ENCODE measurements at places on chromosomes 2 and 18.

GRCh38 chr2:216074794-216075193, 6.8 kb downstream of the PECR start:
- no peak for DNase-seq

DNA sequence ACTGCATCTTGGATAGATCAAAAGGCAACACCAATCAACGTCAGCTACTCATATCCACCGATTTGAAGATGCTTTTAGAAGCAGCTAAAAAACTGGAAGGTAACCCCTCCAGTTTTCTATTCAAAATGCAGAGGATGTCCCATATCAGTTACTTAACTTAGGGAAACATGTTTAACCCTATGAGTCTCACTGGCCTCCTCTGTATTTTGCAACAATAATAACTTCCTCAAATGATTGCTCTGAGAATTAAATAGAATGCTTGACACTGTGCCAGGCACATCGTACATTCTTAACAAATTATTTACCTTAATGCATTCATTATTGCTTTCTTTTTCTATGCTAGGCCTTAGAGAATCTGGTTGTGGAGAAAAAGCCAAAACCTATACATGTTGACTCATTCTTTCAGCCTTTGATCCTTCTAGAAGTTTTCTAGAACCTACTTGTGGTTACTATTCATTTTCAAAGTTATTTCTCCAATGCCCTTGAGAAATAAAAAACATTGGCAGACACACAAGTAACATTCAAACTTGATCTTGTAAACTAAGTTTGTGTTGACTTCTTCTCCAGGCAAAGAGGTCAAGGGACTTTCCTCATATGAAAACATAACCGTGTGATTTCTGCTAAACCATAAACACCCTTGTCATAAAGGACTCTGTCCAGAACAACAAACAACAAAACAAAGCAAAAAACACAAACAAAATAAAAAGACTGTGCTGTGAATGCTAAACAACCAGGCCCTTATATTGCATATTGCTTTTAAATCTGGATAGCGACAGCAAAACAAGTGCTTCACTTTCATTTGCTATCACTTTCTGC, 4.6 kb downstream of the DOCK10 start:
- no peak for DNase-seq

DNA sequence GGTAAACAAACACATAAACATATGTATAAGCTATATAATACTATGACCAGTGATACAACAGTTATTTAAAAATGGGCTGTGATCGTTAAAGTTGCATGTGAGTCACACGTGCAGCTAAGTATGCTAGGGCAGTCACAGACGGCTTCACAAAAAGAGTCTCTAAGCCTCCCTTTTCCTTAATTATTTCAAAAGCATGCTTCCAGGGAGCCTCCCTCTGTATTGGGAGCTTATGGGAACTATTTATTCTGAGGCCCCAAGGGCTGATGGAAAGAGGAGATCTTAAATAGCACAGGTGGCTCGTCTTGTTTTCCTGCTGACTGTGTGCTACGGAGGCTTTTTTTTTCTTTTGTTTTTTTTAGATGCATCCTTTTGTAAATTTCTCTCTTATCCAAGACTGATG, 94.3 kb downstream of the ADCYAP1 start:
- DNase-seq: no peak

DNA sequence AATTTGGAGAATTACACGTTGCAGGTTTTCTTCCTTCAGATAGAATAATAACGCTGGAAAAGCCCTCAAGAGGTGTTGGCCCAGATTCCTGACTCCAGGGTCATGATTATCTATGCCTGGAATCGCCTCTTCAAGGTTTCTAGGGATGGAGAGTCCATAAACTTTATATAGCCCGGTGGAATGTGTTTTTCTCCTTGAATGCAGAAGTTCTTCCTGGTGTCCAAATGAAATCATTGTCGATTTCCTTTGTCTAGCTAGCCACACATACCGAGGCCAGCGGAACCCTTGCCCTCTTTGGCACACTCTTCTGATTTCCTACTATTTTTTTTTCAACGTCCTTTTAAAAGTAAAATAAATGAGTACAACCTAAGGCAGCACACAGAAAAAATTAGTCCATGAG, 117.8 kb downstream of the PID1 start:
- no peak for DNase-seq

DNA sequence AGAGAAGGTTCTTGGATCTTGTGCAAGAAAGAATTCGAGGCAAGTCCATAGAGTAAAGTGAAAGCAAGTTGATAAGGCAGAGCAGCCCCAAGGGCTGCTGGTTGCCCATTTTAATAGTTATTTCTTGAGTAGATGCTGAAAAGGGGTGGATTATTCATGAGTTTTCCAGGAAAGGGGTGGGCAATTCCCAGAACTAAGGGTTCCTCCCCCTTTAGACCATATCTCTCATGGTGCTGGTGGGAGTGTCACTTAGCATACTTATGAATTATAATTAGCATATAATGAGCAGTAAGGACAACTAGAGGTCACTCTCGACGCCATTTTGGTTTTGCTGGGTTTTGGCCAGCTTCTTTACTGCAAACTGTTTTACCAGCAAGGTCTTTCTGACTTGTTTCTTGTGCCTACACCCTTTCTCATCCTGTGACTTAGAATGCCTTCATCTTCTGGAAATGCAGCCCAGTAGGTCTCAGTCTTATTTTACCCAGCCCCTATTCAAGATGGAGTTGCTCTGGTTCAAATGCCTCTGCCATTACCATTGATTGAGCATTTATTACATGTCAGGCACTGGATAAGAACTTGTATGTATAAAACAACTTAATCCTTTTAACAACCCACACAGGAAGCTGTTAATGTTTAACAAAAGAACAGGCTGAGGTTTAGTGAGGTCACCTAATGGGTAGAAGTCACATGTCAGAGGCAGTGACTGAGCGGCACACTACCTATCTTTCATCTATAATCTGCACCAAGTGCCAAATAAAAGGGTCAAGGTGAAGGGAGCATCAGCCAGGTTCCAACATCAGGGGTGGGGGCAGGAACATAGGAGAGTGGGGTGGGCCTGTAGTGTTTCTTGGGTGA, 250.9 kb downstream of the ICOS start:
- no peak for DNase-seq

- no peak for DNase-seq
Measured at GRCh38 chr2:191126386-191127085, 24.3 kb downstream of the STAT4 start.

DNA sequence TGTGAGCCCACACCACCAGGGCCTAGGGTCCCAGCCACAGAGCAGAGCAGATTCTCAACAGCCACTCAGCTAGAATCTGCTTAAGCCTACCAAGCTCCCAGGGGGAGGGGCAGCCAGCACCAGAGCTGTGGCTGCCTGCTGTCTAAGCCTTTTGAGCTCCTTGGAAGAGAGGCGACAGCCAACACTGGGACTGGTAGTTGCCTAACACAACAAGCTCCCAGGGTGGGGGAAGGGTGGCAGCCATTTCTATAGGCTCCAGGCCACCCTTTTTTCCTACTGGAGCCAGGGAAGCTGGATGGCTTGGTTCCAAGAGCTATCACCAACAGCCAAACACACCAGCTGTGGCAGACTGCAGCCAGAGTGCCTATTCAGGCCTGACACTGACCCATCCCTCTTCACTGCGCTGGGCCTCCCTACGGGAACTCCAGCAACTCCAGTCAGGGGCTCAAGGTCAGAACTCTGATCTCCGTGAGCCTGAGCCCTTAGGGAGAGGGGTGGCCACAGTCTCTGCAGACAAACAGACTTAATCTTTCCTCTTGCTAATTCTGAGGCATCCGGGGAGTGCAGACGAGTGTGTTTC, 1824.3 kb upstream of the CELF4 start:
- no peak for DNase-seq

GRCh38 chr2:235191978-235192377, 240.2 kb downstream of the SH3BP4 start:
- no peak for DNase-seq

- no peak for DNase-seq
Measured at GRCh38 chr2:239506101-239506857, 105.5 kb upstream of the HDAC4 start.

All from foreskin keratinocyte (primary cell).